ENCODE measurements at places on chromosomes 7 and 10.

DNA sequence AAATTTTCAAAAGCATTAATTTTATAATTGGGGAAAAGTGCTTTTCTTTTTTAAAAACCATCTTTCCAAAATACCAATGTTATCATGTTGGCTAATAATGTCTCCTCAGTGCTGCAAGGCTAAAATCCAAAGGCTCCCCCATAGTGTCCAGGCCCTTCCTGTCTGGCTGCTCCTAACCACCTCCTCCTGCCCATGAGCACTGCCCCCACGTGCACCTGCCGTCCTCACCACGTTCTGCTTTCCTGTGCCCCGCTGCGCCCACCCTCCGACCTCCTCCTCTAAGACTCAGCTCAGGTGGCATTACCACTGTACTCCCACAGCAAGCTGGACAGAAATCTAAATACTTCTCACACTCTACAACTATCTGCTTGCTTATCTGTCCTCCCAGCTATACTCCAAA is 17.7 kb downstream of the PAXIP1 start:
- no peak for DNase-seq

DNA sequence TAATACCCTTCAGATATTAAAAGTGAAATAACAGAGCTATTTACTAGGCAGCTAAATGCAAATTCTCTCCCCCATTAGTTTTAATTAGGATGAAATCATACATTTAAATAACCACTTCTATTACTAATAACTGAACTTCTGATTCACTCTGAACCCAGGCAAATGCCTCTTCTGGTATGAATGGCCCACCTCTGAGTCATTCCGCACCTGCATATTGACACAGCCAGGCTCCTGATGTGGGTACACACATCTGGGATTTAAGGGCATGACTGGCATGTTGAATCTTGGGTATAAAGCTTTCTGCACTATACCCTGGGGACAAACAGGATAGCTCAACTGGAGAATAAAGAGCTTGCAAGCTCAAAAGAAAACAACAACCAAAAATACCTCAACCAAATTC is 140.9 kb downstream of the AUTS2 start:
- peak; percentile 91 for DNase-seq

GRCh38 chr10:8752146-8752843 is 697.8 kb downstream of the GATA3 start:
- no peak for DNase-seq

DNA sequence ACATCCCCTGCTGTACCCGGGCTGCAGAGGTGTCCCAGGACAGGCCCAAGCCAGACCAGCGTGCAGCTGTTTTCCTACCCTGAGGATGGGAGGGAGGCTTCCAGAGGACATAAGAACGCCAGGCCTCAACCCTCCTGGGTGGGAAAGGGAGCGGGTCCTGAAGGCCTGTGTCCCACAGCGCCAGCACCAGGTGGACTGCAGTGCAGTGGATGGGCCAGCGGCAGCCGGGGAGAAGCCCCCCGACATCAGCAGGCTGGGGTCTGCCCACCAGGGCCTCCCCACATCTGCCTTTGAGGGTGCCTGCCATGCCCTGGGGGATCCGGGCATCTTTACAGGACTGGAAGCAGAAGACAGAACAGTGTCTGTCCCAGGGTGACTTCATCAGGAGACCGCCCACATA is 22.8 kb upstream of the ZNF716 start:
- no peak for DNase-seq

DNA sequence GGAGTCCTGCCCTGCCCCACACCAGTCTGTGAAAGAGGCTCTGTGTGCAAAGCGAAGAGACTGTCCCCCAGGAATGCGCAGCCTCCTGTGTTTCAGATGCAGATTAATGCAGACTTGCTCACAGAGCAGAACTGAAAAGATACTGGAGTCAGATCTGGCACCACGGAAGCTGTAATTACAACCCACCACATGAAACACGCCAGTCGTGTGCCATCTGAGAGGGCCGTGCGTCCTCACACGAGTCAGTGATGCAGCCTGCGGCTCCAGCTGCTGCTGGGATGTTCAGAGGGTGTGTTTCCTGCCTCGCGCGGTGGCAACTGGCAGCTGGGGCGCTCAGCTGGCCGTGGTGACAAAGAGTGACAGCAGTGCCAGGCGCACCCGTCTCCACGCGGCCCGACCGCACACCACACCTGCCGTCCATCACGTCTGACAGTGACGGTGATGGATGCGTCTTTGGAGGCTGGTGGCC is 50.0 kb downstream of the NKX6-2 start:
- no peak for DNase-seq

- peak; percentile 77 for DNase-seq
Measured at GRCh38 chr10:22615819-22616499, 98.4 kb downstream of the PIP4K2A start.

GRCh38 chr7:111292026-111292470 is 201.1 kb downstream of the LRRN3 start:
- DNase-seq: no peak

DNA sequence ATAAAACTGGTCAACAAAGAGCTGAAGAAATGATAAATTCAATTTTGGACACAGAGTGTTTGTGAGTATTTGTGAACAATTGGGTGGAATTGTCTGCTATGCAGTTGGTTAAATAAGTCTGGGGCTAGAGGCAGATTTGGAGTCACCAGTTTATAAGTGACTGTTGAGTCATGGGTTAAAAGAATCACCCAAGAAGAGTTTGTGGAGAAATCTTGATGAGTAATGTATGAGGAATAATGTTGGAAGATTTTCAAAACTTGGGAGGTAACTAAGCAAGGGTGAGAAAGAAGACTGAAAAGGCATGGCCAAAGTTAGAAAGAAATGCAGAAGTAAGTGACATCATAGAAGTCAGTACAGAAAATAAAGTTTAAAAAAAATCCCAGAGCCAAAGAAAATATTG is 750.7 kb downstream of the MAGI2 start:
- no peak for DNase-seq

DNA sequence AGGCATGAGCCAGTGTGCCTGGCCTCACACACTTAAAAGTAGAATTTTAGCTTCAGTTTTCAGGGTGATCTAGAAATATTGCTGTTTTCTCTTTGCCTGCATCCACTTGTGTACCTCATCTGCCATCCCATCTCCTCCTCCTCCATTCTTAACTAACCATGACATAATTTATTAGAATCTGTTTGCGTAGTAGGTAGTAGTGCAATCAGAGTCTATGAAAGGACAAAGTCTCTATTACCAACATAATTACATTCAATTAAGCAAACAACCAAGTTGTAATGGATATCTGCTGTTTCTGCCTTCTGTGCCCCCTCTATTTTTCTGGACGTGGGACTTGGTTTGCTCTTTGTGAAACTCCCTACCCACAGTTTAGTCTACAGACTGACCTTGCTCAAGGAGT is 72.9 kb downstream of the CDK14 start:
- no peak for DNase-seq

DNA sequence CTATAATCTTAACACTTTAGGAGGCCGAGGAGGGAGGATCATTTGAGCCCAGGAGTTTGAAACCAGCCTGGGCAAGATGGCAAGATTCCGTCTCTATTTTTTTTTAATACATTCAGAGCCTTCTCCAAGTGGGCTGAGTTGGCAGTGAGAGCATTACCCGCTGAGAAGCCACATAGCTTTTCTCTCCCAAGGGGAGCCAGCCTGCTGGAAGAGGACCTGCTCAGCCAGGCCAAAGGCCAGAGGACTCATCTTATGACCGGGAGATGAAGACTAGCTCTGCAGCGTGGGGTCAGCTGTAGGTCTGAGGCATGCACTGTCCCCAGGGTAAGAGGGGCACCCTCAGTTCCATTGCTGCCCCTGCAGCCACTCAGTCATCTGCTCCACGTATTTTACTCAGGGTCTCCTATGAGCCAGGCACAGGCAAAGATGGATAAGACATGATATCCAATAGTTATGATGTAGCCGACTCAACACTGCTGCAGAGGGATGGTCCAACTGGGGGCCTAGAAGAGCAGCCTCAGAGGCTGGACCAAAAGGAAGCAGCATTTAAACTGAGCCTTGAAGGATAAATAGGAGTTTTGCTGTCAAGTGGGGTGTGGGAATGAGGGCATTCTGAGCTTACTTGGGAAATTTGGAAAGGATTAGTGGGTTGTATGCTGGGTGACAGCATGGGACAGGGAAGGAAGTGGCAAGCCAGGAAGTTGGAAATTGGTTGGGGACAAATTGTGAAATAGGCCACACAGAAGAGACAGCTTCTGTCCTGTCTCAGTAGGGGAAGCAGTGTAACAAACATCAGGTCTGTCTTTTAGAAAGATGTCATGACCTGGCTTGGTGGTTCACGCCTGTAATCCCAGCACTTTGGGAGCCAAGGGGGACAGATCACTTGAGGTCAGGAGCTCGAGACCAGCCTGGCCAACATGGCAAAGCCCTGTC is 1.6 kb upstream of the MARVELD1 start:
- DNase-seq: no peak

DNA sequence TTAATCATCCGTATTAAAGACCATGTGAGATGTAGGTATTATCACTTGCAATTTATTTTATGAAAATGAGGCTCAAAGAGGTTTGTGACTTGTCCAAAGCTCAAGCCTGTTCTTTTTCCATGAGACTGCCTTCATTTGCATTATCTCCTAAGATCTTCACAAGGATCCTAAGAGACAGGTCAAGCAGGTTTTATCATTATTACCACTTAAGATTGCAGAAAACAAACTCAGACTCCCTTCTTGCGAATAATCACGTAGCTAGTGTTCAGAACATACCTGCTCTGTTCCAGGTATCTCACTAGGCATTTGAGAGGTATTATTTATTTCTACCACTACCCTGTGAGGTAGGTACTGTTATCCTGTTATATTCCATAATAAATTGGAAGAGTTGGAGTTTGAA is 64.8 kb downstream of the ZNRF2 start:
- DNase-seq: no peak

DNA sequence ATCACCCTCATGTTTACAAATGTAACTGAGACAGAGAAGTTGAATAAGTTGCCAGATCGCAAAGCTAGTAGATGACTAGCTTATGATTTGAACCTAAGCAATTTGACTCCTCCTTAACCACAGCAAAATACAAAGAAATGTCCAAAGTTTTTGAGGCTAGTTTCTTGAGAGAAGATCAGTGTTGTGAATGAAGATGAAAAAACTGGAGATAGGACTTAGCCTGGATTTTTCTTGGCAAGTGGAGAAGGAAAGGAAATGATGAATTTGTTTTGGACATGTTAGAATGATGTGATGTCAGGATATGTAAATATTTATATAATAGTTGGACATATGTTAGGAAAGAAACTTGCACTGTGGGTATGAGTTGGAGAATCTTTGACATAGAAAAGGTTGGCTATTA is 149.8 kb downstream of the LSMEM1 start:
- no peak for DNase-seq

GRCh38 chr10:74238031-74238431 is 87.0 kb downstream of the ADK start:
- DNase-seq: no peak

DNA sequence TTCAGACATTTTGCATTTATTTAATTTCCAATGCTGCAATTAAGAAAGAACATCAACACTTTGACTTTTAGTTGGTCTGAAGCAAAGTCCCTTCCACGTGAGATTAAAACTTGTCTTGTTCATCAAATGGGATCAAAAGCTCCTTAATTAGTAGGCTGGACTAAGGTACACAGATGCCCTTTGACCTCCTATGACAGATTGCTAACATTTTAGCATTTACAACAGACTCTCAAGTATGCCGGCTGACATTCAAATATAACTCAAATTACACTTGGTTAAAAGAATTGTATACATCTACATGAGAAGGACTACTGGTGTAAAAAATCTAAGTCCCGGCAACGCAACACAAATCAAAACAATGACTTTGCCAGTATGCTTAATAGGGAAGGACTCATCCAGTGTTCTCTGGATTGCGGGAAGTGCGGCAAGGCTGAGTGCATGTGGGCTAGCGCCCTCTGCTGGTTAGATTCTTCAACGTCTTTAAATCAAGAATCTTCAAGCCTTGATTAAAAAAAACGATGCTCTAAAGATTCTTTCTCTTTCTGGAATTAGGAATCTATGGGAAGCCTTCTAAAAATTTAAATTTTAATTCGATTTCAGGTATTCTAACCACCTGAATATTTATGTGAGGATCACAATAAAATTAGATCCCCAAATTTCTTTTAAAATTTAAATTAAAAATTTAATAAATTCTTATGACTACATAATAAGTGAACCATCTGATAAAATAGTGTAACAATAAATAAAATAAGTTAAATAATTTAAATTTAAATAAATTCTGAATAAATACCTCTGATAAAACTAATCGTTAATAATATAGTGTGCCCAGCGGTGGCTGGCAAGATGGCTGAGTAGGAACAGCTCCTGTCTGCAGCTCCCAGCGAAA is 444.7 kb downstream of the DGKB start:
- peak; percentile 72 for DNase-seq

- no peak for DNase-seq
Measured at GRCh38 chr7:91424371-91424770, 160.1 kb downstream of the FZD1 start.

- DNase-seq: no peak
Measured at GRCh38 chr10:97065128-97065527, 120.6 kb downstream of the SLIT1 start.

DNA sequence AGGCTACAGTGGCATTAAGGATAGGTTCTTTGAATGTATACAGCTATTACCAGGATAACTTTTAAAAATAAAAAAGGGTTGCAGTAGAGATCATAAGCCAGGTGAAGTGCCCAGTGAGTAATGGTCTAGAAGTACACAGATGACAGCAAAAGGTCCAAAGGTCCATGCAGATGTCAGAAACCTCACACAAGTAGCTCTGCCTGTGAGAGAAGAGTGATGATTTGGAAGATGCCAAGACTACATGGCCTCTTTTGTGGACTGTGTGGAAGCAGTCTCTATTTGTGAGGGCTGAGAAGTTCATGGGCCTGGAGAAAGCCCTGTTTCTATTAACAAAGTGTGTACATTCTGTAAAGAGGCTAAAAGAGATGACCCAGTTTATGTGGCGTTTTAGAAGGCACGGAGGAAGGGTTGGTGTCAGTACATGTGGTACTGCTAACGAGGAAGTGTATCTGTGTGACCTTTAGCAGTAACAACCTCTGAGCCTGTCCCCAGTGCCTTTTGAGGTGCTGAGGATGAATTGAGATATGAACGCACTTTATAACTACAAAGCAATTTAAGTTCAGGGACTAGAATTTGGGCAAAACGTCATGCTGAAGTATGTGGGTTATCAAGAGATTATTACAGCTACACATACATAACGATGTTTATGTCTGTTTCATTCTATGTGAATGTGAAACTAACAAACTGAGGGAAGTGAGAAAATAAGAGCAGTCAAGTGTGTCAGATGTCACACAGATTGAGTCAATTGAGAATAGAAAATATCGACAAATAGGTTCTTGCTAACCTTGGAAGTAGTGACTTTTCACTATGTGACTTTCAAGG is 7.6 kb downstream of the CYCS start:
- DNase-seq: peak; percentile 91

DNA sequence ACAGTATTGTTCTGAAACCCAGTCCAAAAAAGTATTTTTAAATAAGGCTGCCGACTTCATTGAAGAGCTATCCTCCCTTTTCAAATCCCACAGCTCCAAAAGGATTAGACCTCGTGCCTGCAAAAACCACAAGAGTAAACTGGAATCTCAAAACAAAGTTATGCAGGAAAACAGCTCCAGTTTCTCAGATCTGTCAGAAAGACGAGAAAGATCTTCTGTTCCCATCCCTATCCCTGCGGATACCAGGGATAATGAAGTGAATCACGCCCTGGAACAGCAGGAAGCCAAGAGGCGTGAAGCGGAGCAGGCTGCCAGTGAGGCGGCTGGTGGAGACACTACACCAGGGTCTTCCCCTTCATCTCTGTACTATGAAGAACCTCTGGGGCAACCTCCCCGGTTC is 12.6 kb downstream of the MYPN start:
- no peak for DNase-seq

Measured in NAMALWA (cell line).